ENCODE measurements at places on chromosomes 4 and X.

DNA sequence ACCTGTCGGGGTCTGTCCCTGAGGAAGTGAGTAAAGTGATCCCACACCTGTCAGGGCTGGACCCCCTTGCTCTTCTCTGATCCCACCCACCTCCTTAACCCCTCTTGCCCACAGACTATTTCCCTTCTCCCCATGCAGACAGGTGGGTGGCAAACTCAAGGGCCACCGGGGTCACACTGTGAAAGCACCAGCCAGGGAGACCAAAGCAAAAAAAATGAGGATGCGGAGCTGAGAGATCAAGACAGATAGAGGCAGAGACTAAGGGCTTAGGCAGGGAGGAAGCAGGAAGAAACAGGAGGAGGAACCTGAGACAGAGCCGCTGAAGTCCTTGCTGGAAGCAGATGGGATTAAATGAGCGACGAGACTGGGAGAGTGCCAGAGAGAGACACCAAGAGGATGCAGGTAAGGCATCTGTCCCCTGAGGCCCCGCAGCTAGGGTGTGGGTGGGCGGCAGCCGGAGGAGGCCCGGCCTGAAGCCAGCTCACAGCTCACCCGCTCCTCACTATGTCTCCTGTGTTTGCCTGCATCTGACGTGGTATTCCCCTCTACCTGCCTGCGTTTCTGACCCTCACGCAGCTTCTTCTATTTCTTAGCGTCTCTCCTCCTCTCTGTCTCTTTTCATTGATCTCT, 7.2 kb downstream of the TIMM17B start:
- DNase-seq: no peak

- DNase-seq: no peak
Measured at GRCh38 chr4:183960962-183961541, 55.9 kb downstream of the STOX2 start.

- no peak for DNase-seq
Measured at GRCh38 chr4:73139245-73139644, 69.7 kb upstream of the COX18 start.

DNA sequence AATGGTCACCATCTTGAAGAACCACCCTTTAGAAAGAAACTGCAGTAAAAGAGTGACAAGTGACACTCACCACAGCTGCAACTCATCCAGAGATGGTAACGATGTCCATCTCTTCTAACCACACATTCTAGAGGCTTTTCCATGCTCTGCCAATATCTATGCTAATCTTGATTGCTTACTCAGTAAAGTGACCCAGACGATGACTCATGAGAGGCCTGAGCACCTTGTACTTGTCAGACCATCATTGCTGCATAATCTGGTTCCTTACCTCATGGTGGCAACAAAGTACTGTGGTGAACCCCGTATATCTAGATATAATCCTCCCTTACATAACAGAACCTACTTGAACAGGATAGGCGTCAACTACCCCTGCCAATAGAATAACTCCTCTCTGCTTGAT, 75.6 kb downstream of the CCNG2 start:
- DNase-seq: no peak

GRCh38 chr4:168318266-168318895, at the start of gene DDX60:
TSS of gene DDX60 (minus strand) at chr4:168318752. CDS start at chr4:168311259, 7,493 bp downstream.
- peak; percentile 62 for DNase-seq

DNA sequence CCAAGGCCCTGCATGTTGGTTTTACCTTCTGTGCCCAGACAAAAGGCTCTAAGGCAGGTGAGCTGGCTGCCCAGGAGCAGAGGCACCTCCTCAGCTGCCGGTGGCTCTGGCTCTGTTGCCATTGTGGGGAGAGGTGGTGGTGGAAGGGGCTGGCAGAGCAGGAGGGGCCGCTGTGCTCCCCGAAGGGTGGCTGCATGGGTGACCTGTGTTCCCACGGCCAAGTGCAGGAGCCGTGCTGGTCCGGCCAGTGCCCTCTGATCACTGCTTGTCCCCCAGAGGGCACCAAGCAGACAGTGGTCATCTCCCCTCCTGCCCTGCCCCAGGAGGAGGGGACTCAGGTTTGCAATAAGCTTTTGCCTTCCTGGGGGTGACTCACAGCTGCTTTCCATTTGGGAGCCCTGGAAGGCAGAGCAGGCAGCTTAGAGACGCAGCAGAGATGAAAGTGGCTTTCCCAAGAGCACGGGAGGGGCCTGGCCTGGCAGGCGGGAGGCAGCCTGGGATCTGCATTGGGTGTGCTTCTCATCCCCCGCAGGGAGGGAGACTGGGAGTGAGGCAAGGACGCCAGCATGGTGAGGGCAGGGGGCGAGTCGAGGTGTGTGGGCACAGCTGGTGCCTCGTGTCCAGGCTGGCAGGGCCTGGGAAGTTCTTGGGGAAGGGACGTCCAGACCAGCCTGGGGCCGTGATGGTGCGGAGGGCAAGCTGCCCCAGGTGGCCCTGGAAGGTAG, 28.7 kb downstream of the DOK7 start:
- no peak for DNase-seq

DNA sequence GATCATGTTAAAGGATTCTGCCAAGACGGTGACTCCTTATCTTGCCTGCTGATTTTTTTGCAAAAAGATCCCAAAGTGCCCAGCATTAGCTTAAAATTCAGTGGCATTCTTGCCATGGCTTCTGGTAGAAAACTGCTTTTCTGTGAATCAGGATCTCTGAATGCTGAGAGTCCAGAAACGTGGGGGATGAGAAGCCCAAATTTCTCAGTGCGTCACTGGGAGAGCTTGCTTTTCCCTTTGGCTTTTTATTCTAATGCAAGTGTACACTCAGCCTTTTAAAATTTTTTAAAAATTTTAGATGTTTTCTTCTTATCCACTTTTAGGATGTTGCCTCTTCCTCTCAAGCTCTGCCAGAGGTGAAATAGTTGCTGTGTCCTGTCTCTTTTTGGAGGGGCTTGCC, 98.4 kb downstream of the TLL1 start:
- no peak for DNase-seq

GRCh38 chr4:110106931-110107296, 91.5 kb downstream of the ELOVL6 start:
- no peak for DNase-seq

GRCh38 chr4:25442863-25443307, 65.8 kb downstream of the ANAPC4 start:
- no peak for DNase-seq

DNA sequence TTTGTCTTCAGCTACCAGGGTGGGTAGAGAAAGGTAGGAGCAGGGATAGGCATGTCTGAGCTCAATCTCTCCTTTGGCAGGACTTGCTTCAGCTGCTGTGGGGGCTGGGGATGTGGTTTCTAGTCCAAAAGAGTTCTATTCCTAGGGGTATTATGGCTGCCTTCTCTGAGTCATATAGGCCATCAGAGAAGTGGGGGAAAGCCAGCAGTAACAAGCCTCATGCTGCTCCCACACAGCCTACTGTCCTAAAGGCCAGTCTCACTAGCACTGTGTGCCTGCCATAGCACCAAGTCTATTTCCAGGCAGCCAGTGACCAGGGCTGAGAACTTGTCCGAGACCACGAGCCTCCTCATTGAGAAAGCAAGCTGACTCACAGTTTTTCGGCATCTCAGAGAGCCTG, 270.6 kb downstream of the DCAF12L2 start:
- no peak for DNase-seq

DNA sequence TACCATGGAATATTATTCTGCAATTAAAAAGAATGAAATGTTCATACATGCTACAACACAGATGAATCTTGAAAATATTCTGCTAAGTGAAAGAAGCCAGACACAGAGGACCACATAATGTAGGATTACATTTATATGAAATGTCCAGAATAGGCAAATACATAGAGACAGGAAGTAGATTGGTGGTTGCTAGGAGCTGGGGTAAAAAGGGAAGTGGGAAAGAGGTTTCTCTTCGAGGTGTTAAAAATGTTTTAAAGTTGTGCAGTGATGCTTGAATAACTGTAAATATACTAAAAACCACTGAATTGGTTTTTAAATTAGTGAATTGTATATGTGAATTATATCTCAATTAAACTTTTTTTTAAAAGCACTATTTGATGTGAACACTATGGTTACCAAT, 3.6 kb upstream of the NXT2 start:
- DNase-seq: no peak

DNA sequence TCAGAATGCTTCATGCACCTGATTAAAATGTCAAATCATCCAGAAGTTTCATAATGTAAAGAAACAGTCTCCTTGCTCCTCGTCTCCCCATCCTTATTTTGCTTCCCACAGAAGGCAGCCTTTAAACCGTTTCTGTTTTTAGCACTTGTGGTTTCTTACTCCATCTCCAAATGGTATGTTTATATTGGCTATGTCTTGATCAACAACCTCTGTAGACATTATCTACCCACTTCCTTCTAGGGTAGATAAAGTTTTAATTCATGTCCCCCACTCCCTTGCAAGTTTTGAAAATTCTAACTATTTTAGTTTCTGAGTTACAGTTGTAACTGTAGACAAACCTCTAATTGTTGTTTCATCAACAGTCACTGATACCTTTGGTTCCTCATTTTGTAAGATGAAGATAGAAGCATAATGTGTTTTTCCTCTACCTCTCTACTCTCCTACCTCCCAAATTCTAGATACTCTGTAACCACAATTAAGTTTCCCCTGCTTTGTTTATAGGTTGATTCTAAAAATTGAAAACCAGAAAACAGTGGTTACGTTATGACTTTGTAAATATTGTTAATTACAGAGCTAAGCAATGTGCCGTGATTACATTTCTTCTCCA, 291.7 kb upstream of the GATB start:
- DNase-seq: no peak

GRCh38 chrX:84188320-84188834, 378 bp upstream of the RPS6KA6 start:
- no peak for DNase-seq

DNA sequence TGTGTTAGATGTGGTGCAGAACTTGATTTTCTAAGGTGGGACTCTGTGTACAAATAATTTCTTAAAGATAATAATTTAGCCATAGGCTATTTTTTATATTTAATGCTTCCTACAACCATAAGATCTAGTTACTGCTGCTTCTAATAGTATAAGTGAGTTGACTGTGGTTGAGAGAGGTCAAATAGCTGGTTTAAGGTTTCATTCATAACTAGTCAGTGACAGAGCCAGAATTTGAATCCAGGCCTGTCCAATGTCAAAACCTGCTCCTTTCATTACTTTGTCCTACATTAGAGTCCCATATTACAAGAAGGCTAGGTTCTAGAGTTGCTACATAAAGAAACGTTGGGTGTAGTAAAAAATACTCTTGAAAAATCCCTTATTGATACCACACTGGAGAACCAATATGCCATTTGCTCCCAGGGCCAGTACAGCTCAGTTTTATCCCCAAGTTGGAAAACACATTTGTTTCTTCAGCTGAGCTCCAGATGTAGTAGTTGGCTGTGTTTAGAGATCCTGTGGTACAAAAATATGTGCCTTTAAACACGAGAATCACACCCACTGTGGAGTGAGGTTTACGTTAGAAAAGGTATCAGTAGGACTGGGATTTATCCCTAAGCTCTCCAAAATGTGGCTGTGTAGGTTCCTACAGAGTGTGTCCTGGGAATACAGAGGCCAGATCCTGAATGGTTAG, 84.3 kb downstream of the REPS2 start:
- no peak for DNase-seq

DNA sequence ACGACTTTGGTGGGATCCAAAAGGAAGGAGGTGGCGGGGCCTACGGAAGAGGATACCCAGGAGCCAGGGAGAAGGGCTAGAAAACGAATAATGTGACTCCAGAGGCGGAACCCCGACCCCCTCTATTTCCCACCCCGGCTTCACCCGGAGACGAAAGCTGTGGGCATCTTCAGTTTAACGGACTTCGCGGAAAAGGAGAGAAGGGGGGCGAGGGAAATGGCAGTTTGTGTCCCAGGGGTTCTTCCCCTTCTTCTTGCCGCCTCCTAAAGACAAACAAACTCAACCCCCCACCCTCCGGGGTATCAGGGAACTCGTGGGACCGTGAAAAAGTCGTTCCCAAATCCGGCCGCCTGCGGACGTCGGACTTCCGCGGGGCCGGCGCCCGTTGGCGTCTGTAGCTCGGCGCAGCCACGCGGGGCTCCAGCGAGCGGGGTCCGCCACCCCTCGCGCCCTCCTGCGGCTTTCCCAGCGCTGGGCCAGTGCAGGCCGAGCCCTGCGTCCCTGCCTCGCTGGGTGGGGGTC, 3.6 kb upstream of the LEF1 start:
- no peak for DNase-seq

GRCh38 chrX:11423362-11423818, 130.2 kb downstream of the AMELX start:
- DNase-seq: no peak

DNA sequence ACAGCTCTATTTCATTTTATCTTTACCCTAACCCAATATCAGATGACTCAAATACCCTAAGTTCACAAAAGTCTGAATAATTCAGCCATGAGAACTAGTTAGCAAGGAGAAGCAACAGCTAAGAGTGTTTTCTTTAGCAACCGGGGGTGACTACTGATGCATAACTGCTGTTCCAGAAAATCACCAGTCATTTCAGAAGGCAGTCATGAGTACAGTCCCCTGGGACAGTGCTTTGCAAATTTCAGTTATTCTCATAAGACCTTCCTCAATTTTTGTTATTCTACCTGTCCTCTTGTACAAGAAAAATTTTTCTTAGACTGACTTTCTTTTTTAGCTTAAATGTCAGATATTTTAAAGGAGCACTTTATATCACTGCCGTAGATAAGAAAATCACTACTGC, 16.4 kb downstream of the BANK1 start:
- no peak for DNase-seq

GRCh38 chrX:107204068-107204605, 2.1 kb downstream of the NUP62CL start:
- no peak for DNase-seq

DNA sequence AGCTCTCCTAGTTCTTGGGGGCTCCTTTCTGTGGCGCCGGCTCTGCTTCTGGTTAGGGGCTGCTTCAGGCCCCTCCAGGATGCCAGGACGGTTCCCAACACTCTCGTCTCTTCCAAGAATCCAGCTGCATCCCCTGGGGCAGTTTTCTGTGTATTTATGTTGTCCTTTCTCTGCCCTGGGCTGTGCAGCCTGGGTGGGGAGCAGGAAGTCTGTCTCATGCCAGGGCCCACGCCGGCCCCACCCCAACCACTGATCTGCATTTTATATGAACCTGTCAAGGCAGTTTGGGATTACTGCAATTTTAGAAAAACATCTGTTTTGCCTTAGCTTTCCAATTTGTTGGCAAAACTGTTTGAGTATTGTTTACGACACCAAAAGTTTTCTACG, 14.6 kb downstream of the CTBP1 start:
- DNase-seq: no peak

DNA sequence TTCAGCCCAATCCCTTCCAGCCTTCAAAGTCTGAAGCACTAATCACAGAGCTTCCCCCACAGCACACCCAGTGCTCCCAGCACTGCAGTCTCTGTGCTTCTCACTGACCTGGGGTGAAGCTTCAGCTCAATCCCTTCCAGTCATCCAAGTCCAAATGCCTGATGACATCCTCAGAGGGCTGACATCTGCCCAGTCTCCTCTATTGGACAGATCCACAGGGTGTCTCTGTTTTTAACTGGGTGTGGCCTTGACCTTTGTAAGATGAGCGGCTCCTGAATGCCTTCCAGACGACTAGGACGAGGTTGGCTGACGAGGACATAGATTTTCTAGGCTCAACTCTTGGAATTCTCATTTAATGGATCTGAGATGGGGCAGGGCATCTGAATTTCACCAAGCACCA, 7.6 kb upstream of the SLC2A9 start:
- no peak for DNase-seq

GRCh38 chrX:133921764-133922389, 63.5 kb downstream of the GPC3 start:
- peak; percentile 14 for DNase-seq

Measured in stimulated activated CD4-positive, alpha-beta T cell treated with anti-CD3 and anti-CD28 coated beads, Interleukin-12 subunit alpha, Interleukin-12 subunit beta, amount 100 ng/mL, for 24 hours (primary cell).